CD4-positive, alpha-beta T cell treated with Interleukin-15 for 4 hours (primary cell): ENCODE measurements at places on chromosomes 11 and 22.

DNA sequence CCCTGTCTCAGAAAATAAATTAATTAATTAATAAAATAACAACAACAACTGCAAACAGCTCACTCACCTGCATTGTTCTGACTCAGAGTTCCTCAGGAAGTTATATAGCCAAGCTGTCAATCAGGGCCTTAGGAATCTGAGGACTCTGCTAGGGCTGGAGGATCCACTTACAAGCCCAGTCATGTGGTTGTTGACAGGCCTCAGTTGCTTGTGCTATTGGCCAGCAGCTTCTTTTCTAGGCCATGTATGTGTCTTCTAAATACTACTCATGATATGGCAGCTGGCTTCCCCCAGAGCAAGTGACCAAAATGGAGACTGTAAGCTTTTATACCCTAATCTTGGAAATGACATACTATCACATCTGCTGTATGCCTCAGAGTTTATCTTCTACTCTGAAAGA, 20.8 kb upstream of the ATP5MG start:
- no peak for DNase-seq

DNA sequence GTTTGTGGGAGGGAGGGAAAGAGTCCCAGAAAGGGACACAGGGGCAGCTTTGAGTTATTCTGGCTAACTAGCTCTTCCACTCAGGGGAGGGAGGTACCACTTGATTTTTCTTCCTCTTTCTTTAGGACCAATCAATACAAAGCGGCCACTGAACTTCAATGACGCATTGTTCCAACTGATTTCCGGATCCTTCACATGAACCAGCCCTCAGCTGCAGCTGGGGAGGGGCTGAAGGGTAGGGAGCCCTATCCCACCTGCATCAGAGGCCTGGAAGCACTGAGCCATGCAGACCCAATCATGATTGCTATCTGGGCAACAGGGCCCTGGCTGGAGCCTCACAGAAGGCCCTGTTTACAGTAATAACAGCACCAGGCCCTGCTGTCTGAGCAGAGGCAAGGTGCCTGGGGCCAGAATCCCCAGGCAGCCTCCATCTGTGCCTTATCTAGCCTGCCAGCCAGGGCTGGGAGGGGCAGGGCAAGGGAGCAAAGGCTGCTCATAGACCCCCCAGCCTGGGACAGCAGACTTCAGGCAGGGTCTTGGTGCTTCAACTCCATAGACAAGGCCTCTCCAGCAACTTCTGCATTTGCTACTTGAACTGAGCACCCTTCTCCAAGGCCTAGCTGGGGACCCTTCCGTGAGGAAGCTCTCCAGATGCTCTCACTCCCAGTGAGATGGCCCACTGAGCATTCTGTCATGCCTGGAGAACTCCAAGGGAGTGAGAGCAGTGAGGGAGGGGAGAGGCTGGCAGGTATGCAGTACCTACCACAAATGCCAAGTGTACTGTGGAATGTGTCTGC, 22.5 kb downstream of the CLPB start:
- DNase-seq: no peak

DNA sequence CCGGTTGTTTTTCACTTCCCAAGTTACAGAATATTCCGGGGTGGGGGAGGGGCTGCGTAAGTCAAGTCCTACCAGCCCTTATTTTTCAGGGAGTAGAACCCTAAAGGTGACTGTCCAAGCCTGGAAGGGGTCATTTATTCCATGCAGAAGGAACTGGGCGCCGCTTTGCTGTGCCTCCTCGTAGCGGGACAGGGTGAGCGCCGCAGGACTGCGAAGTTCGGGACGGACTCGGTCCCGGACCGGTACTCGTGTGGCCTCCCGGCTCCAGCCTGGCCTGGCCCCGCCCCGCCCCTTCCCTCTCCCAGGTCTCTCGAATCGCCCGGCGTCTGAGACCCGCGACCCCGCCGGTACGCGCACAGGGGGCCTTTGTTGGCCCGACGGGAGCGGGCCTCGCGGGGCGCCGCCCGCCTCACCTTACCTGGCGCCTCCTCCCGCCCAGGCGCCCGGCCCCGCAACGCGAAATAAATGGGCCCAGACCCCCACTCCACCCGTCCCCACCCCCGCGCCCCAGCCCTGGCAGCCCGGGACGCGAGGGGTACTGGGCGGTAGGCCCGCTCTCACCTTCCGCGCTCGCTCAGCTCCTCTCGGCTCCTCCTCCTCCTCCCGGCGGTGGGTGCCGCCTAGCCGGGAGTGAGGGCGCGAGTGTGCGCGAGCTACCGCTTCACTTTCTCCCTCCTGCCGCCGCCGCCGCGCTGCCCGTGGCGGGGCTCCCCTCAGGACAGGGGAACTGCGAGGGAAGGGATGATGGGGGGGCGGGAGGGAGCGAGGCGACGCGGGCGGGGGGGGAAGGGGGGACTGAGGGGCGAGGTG, 698 bp downstream of the PAK1 start:
- DNase-seq: peak; percentile 13

- no peak for DNase-seq
Measured at GRCh38 chr11:73480677-73481076, 104.5 kb downstream of the RELT start.

GRCh38 chr11:86955111-86955360, 159 bp downstream of the FZD4 start:
- DNase-seq: no peak

DNA sequence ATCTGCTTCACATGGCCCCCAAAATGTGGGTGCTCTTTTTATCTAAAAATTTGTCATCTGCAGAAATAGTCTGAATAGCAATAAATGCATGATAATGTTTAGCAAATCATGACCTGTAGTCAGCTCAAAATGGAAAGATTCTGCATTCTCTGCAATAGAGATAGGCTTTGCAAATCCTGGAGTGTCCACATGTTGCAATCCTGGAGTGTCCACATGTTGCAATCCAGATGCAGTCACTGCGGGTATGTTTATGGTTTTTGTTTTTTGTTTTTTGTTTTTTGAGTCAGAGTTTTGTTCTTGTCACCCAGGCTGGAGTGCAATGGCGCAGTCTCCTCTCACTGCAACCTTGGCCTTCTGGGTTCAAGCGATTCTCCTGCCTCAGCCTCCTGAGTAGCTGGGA, 20.2 kb upstream of the LRRC32 start:
- no peak for DNase-seq

DNA sequence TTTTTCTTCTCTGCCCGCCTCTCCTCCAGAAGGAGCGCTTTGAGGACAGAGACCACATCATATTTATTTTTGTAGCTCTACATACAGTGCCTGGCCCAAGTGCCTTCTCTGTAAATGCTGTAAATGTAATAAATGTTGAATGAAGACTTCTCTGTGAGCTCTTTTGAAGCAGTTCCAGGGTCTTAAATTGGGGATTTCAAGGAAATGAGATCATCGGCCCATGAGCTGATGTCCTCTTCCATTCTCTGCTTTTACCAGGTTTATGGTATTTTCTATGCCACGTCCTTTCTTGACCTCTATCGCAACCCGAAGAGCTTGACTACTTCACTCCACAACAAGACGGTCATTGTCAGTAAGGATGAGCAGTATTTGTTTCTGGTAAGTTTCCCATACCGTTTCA, 165.7 kb upstream of the SORL1-AS1 start:
- no peak for DNase-seq

- DNase-seq: no peak
Measured at GRCh38 chr11:12177739-12178338, 67.4 kb downstream of the MICAL2 start.

DNA sequence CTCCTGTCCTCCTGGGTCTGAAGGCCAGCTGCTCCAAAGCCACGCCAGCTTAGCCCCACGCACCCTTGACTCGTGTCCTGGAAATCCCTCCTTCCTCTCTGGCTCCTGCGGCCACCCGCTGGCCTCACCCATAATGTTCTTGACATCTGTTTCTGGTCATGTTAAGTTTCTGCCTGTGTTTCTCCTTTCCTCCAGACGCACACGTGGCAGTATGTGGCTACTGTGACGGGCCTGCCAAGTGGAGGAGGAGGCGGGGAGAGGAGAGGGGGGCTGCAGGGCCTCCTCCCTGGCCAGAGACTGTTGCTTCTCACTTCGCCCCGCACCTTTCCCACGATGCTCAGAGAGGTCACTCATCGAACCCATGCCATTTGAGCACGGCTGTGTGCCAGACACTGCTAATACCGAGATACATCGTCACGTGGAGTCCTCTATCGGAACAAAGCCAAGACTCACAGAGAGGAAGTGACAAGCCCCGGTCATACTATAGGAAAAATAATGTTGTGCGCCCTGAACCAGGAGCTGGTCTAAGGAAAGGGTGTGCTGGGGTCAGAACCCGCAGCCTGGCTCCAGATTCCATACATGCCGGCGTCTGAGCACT, 11.5 kb downstream of the C1QTNF6 start:
- DNase-seq: no peak

DNA sequence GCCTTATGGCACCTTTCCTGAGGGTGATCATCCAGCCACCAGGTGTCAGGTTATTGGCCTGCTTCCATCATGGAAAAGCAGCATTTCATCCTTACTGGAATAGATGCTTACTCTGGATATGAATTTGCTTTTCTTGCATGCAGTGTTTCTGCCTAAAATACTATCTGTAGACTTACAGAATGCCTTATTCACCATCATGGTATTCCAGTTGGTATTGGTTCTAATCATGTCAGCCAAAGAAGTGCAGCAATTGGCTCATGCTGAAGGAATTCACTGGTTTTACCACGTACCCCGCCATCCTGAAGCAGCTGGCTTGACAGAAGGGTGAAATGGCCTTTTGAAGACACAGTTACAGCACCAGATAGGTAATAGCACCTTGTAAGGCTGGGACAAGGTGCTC, 194.2 kb downstream of the AASDHPPT start:
- DNase-seq: no peak

- DNase-seq: no peak
Measured at GRCh38 chr11:70816156-70816678, 417.9 kb downstream of the CTTN start.

GRCh38 chr11:11372461-11372860, 19.4 kb upstream of the CSNK2A3 start:
- DNase-seq: no peak

DNA sequence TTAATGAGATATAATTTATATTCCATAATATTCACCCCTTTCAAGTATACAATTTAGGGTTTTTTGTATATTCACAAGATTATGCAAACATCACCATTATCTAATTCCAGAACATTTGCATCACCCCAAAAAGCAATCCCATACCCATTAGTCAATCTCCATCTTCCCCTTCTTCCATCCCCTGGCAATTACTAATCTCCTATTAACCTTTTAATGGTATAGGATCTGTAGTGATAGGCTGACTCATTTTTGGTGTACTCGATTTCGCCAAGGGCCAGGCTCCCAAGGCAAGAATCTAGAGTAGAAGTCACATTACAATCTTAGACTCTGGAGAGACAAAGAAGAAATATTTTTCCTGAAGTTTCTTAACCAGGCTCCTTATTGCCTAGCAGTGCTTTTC, 113.4 kb downstream of the GAB2 start:
- no peak for DNase-seq

DNA sequence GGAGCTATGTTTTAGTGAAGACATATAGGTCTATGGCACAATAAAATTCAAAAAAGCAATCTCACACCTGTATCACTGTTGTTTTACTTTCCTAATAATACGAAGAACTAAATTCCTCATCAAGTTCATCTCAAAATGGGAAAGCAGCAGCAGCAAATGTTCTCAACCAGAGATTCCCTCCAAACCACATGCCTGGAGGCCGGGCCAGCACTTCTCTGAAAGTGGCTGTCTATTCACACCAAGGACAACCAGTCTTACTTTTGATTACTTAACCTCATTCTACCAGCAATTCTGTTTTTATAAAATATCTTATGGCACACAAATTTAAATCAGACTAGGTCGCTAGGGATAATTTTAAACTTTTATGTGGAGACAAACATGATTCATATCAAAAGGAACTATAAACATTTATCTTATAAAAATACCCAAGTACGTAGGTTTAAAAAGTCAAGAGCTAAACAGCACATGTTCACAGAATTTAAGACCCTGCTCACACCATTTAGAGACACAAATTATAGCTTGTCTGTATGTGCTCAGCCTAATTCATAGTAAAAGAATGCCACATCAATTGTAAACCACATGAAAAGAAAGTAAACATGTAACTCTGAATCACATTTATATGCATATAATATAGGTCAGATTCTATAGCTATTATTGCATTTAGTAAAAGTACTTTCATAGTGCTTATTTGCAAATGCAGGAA, 46.1 kb downstream of the RRAS2 start:
- peak; percentile 21 for DNase-seq

DNA sequence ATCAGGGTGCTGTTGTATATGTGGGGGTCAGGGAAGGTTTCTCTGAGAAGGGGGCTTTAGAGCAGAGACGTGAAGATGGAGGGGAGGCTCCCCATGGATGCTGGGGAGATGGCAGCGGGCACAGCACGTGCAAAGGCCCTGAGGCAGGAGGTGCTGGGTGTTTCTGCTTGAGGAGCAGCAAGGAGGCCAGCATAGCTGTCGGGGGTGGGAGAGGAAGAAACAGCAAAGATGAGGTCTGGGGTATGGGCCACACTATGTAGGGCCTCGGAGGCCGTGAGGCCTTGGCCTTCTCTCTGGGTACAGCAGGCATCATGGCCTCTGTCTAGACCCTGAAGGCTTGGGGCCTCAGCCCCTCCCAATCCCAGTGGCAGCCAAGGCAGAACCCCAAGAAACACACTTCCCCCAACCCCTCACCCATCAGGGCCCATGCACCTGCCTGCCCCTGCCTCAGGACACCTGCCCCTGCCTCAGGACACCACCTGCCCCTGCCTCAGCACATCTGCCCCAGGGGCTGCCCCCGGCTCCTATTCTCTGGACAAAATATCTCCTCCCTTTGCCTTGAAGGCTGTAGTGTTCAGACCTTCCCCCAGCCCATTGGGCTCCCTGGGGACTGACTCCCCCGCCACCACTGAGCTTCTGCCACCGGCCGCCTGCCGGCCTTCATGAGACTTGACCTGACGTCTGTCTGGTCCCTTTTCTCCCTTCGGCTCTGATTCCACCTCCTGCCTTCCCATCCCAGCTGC, 6.2 kb downstream of the ALDH3B1 start:
- no peak for DNase-seq

DNA sequence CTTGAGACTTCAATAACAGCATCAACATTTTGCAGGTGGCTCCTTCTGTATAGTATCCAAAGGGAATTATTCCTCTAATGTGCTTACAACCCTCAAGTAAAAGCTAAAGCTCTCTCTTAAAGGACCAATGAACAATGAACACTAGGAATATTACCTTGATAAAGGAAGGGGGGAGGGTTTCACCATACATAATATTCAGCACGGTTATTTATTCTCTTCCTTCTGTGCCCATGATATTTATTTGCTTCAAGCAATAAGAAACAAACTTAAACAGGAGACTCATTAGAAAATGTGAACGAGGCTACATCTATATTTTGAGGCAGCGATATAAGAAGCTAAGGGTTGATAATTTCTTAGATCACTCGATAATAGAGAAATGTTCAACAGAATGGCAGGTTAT, 21.2 kb downstream of the BLID start:
- no peak for DNase-seq

GRCh38 chr11:13463779-13464290, 813 bp upstream of the BTBD10 start:
- no peak for DNase-seq

DNA sequence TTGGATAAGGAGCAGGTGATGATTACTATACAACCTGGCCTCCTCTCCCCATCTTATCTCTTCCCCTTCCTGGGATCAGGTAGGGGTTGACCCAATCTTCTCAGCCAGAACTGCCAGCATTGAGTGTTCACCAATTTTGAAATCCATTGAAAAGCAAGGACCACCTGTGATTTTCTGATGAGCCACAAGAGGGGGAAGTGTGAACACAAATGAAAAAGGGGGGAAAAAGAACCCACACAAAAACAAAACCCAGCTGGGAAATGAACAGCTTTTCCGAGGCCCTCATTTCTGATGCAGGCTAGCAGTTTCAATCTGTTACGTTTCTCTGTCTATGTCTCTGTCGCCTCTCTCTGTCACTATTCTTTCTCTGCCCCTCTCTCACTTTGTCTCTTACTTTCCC, 161.9 kb downstream of the INSC start:
- DNase-seq: no peak
